ENCODE measurements at places on chromosomes 1 and 21.
A peak's percentile ranks its signal among the peaks of the same experiment; 100 is the strongest.

DNA sequence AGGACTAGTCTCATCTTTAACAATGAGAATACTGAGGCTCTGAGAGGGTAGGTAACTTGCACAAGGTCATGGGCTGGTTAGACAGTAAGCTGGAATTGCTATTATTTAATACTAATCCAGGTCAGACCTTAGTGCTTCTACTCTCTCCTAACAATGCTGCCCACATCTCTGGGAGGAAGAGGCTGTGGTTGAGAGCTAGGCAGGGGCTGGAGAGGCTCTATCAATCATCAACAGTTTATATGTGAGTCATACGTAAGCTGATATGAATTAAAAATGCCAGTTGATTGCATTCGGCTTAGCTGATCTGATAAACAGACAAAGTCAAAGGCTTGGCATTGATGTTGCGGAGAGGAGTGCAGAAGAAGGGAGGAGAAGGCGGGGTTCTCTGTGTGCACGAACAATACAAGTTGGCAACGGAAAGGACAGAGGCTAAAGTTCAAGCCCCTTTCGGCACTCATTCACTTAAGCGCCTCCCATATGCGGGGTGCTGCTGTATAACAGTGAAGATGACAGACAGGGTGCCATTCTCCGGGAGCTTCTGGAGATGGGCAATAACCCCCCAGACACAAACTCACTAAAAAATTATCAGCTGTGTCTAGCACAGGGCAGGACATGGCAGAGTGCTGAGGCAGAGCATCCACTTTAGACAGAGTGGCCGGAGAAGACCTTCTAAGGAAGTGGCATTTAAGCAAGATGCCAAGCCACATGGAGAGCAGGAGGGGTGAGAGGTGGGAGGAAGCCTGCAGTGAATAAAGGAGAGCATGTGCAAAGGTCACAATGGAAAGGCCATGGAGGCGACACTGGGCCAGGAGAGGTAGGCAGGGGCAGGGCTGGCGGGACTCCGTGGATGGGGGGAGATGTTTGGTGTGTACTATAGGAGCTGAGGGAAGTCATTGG, 195.2 kb downstream of the ZSCAN20 start:
- DNase-seq: no peak

DNA sequence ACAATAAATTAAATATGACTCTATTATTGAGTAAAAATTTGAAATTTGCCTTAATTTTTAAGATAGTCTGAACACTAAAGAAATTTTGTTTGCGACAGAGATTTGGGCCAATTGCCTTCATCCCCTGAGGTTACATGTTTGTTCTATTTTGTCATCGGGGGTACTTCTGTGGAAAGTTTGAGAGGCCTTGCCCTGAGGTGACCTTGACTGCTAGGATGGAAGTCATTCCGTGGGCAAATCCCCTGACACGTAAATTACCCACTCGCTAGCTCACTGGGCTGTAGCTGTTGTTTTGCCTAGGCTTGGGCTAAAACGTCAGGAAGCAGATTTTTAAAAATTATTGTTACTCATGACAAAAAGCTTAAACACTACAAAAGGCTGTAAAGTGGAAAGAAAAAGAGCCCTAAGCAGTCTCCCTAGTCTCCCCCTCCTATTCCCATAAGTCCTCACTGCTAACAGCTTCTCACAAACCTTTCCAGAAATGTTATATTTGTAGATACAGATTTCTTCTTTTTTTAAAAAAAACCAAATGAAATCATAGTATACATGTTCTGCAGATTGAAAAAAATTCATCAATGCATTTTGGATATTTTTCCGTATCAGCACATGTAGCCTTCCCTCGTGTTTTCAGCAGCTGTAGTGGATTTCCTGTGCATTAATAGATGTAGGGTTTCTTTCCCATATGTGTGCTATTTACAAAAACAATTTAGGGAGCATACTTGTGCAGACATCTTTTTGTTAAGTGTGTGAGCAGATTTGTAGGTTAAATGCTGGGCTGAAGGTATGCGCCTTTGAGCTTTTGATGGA, 142.7 kb downstream of the MRPS6 start:
- no peak for DNase-seq

DNA sequence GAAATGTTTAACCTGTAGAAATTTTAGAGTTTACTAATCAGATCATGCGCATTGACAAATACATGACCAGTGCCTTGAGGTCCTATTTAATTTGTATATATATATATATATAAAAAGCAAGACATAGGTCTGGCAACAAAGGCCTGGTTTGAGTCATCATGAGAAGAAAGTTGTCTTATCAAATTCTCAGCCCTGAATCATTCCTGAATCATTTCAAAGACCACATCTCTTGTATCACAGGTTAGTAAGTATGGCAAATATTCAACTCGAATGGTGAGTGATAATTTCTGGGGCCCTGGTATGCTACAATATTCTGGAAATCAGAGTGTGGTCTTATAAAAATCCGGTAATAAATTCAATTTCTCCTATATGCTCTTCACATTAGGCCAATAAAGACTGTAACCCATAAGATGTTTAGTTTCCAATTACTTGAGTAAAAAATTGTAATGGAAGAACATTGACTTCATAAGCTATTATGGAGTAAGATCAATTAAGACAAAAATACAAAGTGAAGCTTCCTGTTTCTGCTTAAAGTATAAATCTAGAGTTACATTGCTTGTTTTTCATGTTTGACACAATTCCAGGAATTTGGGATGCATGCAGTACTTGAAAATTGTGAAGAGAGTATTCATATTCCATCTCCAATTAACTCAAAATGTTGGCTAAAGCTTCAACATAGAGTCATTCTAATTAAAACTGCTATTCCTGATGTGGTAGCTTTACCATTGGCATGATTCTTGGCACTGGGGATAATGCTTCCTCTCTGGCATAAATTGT, 309.4 kb downstream of the BRINP3 start:
- DNase-seq: no peak

DNA sequence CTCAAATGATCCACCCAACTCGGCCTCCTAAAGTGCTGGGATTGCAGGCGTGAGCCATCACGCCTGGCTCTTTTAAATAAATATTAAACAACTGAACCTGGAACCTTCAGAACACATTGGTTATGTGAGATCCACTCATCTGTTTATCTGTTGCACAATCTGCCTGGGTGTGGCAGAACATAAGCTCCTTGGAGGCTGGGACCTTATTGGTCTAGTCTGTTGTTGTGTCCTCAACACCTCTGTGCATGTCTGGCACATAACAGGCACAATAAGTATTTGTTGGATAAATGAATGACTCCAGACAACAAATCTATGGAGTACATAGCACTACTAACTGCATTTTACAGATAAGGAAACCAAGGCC, 4.1 kb upstream of the NBL1 start:
- DNase-seq: peak; percentile 29

GRCh38 chr1:203839081-203839480, 22.3 kb upstream of the SNRPE start:
- DNase-seq: no peak

DNA sequence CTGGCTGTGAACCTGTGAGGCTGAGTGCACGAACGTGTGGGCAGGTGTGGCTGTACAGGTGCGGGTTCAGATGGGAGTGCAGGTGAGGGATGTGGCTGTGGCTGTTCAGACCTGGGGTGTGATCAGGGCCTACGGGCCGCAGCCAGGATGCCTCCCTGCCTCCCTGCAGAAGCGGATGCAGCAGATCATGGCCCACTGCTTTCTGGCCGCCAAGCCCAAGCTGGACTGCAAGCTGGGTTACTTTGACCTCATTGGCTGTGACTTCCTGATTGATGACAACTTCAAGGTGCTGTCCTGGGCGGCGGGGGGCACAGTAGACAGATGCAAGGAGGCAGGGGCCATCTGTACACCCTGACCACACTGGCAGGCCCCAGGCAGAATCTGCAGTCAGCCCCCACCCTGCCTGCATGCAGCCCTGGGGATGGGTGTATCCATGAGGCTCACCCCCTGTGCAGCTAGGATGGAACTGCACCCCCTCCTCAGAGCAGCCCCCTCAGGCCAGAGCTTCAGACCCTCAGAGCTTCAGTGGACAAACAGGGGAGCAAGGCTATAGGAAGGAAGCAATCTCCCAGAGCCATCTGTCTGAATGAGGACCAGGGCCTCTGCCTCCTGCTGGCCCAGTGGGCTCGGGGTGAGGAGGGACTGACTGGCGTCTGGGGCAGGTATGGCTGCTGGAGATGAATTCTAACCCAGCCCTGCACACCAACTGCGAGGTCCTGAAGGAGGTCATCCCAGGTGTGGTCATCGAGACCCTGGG, 9.8 kb downstream of the TNFRSF18 start:
- DNase-seq: no peak

GRCh38 chr1:218400624-218401023, 55.5 kb downstream of the TGFB2 start:
- DNase-seq: no peak
